ENCODE measurements at places on chromosomes 7 and 10.

DNA sequence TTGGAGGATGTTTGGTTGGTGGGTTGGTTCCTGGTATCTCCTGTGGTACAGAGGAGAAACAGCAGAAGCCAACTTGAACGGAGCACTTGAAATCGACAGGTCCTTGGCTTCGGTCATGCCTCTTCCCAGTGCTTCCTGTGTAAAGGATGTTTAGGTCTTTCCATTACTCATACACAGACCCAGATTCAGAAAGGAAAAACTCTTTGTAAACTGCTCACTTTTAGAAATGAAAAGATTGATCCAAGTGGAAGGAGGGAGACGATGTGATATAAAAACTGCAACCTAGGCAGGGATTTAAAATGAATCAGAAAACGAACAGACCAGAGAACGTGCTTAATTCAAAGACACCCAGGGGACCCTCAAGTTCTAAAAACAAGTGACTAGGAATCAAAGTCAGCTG, 338.4 kb downstream of the GALNT17 start:
- no peak for DNase-seq

DNA sequence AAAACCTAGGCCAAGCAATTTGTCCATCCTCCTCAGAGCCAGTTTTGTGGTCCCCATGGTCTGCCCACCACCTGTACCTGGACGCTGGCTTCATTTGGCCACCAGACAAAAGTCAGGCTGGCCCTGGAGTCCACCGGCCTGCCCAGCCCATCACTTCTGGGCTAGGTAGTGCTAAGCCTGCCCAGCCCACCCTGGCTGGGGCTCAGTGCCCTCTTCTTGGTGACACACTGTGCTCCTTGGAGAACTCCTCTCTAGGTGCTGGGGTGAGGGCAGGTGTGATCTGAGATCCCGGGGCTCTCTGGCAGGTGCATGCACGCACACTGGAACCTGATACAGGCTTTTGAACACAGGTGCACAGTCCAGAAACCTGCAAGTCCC, 1.1 kb downstream of the AIFM2 start:
- DNase-seq, result no peak

DNA sequence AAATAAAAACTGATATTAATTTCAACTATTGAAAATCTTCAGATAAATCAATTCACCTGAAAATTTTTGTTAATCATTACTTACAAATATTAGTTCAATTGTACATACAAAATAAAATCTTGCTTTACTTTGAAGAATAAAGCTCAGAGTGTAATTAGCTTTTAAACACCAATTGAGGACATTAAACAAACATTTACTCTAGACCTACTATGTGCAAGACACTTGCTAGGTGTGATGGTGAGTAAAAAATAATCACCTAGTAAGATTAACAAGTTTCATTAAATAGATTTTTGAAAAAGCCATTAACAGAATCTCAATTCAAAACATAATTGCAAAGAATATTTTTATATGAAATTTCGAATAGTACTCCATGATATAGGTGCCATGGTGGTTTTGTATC, 3.9 kb upstream of the MLLT10 start:
- no peak for DNase-seq

DNA sequence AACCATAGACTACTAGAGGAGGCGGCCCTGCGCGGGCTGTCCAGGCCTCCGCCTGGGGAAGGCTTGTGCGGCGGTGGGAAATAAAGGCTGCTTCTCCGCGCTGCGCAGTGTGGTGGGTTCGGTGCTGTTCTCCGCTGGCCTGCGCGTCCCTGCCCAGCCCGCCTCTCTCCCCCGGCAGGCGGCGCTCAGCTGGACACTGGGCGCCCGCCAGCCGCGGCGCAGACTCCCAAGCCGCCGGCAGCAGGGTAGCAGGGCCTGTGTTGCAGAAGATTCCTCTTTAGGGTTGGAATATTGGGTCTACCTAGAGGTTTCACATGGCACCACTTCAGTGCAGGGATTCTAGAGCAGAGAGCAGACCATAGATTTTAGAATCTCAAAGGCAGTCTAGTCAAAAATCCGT, 66.1 kb upstream of the ZPBP start:
- no peak for DNase-seq

DNA sequence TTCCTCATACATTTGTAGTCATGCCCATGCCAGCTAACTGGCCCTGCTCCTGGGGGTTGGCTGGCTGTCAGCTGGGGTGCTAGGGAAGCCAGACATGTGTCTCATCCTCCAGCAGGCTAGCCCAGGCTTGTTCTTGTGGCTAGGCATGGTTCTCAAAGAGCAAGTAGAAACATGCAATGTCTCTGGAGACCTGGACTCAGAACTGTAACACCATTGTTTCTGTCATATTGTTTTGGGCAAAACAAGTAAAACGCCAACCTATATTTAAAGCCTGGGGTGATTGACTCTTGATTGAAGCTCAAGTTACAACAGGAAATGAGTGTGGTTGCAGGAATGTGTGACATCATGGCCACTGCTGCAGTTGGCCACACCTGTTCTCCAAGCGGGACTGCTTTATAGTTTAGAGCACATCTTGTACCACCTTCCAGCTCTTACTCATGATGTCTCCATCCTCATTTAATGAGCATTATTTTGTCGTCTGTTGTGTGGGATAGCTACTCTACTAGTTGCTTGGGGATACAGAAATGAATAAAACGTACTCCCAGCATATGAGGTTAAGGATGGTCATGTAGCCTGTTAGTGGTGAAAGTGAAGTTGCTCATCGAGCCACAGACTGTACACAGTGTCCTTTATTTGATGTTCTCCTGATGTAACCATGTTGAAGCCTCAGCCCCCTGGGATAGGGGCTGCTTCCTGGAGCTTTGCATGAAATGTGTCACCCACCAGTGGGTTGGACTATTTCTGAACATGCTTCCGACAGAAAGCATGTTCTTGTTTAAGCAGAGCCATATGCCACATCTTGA, 168.4 kb downstream of the SORCS3 start:
- no peak for DNase-seq

DNA sequence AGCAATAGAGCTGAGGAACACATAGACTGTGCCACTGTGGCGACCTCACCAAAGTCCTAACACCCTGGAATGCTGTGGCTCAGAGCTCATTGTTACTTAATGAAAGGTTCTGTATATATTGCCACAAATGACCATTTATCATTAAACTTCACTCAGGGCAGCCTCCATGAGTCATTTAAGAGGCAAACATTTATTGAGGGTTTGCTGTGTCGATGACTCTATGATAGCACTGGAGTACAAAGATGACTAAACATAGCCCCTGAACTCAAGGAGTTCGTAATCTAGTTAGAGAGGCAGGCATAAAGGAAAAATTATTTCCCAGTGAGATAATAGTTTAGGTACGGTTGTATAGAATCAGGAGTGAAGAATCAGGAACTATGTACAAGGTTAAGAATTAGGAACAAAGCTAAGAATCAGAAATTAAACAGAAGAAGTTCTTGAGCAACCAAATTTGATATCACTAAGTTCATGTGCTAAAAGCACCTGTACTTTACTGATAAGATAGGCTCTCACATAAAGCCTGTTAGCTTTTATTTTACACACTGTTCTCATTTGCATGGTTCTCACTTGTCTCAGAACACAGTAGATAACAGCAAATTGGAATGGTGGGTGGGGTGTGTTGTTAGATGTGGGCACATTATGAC, 7.9 kb downstream of the ENTPD7 start:
- DNase-seq, result no peak

GRCh38 chr7:91398341-91398740, 134.1 kb downstream of the FZD1 start:
- no peak for DNase-seq

DNA sequence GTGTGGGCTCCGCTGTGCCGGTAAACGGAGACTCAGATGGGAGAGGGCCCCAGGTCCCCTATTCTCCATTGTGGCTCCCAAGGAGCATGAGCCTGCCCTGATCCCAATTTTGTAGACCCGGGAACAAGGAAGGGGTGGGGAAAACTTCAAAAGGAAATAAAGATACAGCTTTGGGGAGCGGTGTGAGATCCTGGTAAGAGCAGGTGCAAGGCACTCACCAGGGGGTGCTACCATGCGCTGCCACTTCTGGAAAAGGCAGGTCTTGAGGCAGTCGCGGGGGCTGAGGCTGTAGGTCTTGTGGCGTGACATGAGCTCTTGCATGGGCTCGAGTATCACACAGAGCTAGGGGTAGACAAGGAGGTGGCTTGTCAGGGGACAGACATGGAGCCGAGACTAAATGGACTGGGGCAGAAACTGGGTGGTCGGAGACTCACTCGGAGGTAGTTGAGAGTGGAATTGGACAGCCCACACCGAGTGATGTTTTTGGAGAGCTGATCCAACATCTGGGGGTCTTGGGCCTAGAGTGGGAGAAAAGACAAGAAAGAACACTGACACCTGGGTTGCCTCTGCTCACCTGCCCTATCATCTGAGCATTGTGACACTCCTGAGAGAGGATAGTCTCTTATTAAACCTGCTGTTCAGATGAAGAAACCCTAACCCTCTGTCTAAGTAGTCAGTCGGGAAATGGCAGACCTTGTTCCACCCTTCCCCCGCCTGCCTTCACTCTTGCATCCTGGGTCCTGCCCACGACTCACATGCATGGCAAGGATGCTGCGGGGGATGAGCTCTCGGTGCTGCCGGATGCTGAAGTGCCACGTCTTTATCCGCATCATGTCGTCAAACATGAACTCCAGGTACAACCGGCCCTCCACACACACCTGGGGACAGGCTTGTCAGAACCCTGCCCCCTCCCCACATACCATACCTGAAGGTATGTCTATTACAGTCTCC, 10.7 kb downstream of the LDB1 start:
- no peak for DNase-seq

GRCh38 chr7:157043745-157044144, 33.3 kb upstream of the MNX1 start:
- DNase-seq, result no peak

DNA sequence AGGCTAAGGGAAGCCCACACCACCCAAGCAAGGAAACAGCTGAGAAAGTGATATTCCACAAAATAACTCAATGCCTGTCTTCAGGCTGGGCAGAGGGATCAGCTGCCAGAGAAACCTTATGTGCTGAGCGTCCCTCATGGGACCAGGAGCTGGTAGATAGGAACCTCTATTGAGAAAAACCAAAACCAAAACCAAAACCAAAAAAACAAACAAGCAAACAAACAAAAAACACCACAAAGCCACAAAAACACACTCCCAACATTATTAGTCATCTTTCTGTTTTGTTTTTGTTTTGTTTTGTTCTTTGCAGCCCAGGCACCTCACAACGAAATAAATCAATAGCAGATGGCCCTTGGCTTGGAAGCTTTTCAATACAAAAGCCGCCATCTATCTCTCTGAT, 760.8 kb upstream of the CELF2 start:
- no peak for DNase-seq

DNA sequence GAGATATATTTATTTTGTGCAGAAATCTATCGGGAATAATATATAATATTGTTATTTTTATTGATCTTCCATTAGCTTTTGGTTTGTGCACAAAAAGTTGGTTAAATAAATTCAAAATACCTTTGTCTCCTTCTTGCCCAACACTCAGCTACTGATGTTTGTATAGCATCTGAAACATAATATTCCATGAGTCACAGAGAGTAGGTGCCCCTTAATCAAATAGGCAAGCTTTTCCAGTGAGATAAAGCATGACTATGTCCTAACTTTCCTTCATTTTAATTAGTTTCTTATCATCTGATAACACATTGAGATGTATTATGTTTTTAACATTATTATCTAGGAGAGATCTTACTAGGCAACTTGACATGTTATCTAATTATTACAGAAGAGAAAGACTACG, 432.2 kb downstream of the KIF20B start:
- DNase-seq, result no peak

DNA sequence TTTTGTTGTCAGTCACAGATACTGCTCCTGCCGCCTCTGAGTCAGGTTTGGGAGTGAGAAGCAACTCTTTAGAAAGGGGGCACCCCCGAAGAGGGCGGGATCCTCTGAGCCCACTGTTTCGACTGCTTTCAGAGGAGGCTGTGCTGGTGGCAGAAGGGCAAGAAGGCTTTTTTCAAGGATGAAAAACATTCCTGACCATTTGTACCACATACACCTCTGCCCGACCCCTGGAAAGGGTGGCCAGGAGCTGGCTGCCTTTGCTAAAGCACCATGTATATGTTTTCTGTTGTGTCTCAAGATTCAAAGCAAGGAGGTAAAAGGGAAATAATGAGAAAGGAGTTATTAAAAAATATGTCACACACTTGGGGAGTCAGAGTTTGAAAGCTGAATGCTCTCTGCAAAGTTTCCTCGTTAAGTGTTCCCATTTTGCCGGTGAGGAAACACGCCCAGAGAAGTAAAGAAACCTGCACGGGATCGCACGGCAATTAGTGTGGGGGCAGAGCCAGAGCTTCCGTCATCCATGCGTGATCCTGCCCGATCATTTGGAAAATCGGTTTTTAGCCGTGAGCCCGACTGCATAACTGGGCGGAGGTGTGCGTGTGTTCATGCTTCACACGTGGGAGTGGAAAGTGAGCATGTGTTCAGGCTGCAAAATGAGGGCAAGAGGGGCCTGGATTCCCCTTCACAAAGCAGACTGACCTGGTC, 163.2 kb downstream of the ADAM12 start:
- no peak for DNase-seq

DNA sequence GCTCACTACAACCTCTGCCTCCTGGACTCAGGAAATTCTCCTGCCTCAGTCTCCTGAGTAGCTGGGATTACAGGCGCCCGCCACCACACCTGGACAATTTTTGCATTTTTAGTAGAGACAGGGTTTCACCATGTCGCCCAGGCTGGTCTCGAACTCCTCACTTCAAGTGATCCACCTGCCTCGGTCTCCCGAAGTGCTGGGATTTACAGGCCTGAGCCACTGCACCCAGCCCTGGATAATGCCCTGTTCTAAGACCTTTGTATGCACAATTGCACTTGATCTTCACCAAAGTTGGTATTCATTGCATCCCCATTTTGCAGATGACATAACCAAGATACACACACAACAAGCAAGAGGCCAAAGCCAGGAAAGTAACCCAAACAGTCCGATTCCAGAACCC, 97.7 kb upstream of the CARD11 start:
- no peak for DNase-seq

DNA sequence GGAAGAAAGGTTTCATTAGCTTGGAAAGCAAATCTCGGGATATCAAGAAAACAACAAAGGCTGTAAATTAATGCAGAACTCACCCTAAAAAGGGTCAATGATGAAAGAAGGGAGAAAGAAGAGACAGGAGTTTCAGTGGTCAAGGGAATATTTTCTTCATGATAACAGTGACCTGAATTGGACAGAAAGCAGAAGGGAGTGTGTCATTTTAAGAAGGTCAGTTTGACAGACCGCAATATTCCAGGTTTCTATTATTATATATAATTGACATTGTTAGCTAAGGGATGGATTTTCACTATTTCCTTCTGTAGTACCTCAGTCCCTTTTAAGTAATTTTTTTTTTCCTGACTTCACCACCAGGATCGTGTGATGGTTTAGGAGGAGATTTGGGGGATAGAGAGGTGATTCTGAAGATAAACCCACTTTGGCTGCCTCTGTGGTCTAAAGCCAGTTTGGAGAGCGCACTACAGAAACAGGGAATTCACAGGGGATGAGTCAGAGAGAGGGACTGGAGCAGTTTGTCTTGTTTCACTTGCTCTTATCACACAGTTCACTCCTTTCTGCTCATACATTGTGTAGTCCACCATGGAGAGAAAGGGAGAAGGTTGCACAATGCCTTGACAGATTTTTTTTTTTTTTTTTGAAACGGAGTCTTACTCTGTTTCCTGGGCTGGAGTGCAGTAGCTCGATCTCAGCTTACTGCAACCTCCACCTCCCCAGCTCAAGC, 417.9 kb downstream of the AUTS2 start:
- no peak for DNase-seq

- DNase-seq, result no peak
Measured at GRCh38 chr10:101721806-101722205, 26.8 kb upstream of the FBXW4 start.

Measured in nephron progenitor cell (in vitro differentiated cells).